SJSA1 (cell line): ENCODE measurements at places on chromosomes 12 and 14. TPM values are rescaled to one million over a fixed set of nuclear protein-coding genes. Genes with fewer than 3 reads are reported as not detected.

- no peak for DNase-seq
Observed at GRCh38 chr14:73743431-73743931, 29.3 kb upstream of the PNMA1 start.

DNA sequence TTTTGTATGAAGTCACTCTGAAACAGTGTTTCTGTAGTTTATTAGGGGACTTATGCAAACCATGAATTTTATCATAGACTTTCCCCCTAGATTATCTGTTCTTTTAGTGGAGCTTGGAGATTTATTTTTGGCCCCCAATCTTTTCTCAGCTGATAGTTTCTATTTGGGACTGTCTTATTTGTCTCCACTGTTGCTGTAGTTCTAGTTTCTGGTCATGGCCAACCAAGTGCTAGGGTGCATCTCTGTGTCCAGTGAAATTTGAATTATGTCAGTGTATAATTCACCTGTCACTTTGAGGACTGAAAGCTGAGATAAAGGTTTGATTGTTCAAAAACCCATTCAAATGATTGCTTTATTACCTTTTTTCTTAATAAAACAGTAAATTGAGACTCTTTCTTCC is 61.3 kb downstream of the KTN1 start:
- DNase-seq: no peak

- DNase-seq: no peak
Observed at GRCh38 chr12:121250359-121250758, 40.4 kb downstream of the P2RX4 start.

DNA sequence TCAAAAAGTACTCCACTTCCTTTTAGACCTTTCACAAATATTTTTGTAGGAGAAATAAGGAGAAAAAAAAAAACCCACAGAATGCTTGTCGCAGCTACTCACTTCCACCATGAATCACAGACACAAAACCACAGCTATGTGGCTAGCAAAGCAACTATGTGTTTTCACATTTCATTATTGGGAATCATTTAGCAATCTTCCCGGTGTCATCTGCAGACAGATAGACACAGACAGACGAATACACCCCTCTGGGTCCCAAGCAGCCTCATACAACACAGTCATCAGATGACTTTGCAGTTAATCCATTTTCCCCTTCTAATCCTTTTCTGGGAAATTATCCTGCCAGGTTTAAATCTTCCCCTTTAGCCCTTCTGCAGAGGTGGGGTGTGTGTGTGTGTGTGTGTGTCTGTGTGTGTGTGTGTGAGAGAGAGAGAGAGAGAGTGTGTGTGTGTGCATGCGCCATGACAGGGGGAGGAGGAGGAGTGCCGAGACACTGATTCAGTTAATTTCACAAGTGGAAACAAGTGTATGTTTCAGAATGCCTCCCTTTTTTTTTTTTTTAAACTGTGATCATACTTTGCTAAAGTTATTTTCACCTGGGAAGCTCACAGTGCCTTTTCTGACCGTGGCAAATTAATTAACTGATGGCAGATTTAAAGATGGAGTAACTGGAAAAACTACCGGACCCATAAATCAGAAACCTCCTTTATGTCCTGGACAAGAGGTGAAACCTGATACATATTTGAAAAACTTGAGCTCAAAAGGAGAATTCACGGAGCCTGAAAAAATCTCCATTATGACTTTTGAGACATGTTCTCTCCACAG is 39.9 kb downstream of the LTBP2 start:
- DNase-seq: peak; percentile 97

DNA sequence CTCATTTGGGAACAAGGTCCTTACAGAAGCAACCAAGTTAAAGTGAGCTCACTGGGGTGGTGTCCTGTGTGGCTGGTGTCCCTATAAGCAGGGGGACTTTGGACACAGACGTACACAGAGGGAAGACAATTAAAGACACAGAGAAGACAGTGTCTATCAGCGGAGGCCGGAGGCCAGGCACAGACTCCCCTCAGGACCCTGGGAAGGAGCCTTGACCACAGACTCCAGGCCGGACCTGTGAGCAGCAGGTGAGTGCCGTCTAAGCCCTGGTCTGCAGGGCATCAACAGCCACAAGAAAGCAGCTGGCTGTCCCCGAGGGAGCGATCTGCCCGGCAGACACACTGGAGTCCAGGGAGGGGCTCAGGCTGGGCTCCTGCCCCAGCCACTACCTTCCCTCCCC is 219.1 kb upstream of the C14orf180 start:
- DNase-seq: no peak

GRCh38 chr14:105136401-105137322 is 31.9 kb downstream of the JAG2 start:
- no peak for DNase-seq

RIMBP2 gene
- total RNA-seq: 0.16 TPM in 1 of 2 replicates, not detected in the other

KRT74 gene
- not detected in 2 replicates for total RNA-seq

SLC17A8 gene
- not detected in 2 replicates for total RNA-seq

ACOT6 gene
- not detected in 2 replicates for total RNA-seq
